ENCODE measurements at places on chromosomes 12 and 14.

- DNase-seq: no peak
These were observed 90.9 kb upstream of the MDM1 start for GRCh38 chr12:68422956-68423574.

- no peak for DNase-seq
These were observed 20.9 kb downstream of the AKAP6 start for GRCh38 chr14:32350020-32350419.

- DNase-seq: no peak
These were observed 1.1 kb downstream of the FITM1 start for GRCh38 chr14:24131549-24131966.

- no peak for DNase-seq
These were observed 17.6 kb downstream of the PTPRB start for GRCh38 chr12:70619471-70620152.

DNA sequence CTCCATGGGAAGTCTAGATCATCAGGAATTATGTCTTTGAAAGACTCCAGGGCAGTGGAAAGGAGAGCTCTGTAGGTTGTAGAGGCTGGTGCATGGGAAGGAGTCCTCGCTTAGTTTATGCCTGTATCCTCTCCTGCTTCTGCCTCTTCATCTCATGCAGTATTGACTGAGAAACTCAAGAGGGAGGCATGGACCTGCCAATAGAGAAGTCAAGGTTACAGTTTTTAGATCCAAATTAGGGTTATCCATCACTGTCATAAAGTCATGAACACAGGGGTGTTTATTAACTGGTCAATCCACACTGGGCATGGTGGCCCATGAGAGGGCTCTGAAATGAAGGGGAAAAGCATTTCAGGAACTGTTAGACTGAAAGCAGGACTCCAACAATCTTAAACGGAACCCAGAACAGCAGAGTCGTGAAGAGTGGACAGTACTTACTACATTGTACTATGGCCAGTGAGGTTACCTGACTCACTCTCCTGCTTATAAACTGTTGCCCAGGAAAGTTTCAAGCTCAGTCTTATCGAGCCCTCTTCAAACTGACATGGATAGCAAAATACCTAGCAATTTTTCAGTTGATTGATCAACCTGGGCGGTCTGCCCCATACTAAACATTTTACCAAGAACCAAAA lies 30.1 kb upstream of the DHRS7 start:
- DNase-seq: no peak

DNA sequence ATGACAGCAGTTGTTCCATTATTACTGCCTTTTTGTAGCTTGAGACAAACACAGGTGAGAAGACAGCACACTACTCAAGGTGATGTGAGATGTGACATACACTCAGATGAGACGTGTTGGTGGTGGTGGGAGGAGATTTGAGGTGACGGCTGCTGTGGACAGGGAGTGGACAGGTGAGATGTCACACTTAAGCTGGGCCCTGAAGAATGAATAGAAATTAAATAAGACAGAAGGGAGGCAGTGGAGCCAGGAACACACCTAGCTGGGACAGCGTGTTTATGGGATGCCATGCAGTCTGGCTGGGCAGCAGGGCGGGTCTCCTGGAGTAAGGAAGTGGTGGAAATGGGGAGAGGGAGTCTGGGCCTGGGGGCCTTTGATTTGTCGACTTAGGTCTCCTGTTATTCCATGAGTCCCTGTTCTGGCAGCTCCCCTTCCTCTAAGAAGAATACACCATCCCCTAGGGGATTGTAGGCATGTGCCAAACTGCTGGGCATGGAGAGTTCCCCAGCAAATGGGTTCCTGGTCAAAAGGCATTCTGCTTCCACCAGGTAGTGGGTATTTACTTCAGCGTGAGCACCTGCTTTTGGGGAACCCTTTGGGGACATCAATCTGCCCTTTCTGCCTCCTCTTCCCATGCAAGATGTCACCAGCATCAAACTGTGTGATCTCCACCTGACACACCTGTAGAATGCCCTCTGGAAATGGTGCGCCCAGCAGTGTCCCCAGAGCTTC lies 71.2 kb upstream of the ESRRB start:
- DNase-seq: no peak

GRCh38 chr12:87812681-87813080 lies 216.5 kb downstream of the C12orf50 start:
- DNase-seq: no peak

GRCh38 chr12:120056739-120057138 lies 59.8 kb downstream of the RAB35 start:
- no peak for DNase-seq

DNA sequence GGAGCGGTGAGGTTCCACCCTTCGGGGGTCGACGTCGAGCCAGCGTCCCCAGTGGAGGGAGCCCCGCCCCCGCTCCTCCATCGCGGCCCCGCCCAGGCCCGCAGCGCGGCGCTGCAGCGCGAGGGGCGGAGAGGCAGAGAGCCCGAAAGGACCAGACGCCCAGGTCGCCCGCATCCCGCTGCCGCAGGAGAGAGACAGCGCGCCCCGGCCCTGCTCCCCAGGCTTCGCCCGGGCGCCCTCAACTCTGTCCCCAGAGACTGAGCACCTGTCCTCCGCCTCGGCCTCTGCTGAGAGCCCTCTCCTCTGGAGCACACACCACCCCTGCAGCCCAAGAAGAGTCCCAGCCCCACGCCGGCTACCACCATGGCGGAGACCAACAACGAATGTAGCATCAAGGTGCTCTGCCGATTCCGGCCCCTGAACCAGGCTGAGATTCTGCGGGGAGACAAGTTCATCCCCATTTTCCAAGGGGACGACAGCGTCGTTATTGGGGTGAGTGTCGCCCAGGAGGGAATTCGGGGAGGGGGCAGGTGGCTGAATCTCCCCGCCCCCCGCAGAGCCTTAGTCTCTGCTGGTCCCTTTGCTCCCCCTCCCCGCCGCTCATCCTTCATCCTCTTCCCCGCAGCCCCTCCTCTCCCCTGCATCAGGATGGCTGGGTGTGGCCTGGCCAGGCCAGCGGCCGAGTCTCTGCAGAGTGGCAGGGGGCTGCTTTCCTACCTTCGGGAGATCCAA lies at the start of gene KIF5A:
KIF5A (plus strand) TSS at position 136 of the 732 bp plus-strand sequence; CDS start at position 364, 228 bp downstream.
- DNase-seq: no peak

GRCh38 chr12:48925304-48926011 lies at the start of gene FKBP11:
Gene FKBP11 (minus strand): TSS chr12:48925492. CDS start chr12:48925428, 64 bp downstream.
- no peak for DNase-seq

- DNase-seq: no peak
These were observed 24.3 kb downstream of the RERG start for GRCh38 chr12:15196678-15197505.

- DNase-seq: no peak
These were observed 16.9 kb downstream of the BRF1 start for GRCh38 chr14:105283899-105284298.

- DNase-seq: no peak
These were observed 74.1 kb downstream of the PITPNM2 start for GRCh38 chr12:123076604-123077297.

DNA sequence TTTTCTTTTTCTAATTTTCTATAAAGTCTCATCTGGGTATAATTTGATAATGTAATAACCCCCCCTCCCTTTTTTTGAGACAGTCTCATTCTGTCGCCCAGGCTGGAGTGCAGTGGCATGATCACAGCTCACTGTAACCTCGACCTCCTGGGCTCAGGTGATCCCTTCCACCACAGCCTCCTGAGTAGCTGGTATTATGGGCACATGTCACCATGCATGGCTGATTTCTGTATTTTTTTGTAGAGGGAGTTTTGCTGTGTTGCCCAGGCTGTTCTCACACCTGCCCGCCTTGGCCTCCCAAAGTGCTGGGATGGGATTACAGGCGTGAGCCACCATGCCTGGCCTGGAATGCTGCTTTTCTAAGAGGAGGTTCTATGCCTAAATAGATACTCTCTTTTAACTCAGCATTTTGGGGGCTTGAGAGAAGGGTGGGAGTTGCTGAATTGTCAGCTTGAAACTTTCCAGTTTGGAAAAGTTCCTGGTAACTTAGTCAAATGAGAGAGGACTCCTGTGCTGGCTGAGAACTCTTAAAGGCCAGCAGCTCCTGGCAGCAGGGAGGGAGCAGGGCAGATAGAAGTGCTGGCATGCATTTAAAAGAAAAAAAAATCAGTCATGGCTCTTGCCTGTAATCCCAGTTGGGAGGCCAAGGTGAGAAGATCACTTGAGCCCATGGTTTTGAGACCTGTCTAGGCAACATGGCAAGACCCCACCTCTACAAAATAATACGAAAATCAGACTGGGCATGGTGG lies 13.0 kb downstream of the NUDT4 start:
- DNase-seq: no peak

- DNase-seq: no peak
These were observed 9.5 kb upstream of the KRT7 start for GRCh38 chr12:52223406-52224039.

- DNase-seq: no peak
These were observed 2.1 kb upstream of the OXA1L start for GRCh38 chr14:22764382-22764781.

DNA sequence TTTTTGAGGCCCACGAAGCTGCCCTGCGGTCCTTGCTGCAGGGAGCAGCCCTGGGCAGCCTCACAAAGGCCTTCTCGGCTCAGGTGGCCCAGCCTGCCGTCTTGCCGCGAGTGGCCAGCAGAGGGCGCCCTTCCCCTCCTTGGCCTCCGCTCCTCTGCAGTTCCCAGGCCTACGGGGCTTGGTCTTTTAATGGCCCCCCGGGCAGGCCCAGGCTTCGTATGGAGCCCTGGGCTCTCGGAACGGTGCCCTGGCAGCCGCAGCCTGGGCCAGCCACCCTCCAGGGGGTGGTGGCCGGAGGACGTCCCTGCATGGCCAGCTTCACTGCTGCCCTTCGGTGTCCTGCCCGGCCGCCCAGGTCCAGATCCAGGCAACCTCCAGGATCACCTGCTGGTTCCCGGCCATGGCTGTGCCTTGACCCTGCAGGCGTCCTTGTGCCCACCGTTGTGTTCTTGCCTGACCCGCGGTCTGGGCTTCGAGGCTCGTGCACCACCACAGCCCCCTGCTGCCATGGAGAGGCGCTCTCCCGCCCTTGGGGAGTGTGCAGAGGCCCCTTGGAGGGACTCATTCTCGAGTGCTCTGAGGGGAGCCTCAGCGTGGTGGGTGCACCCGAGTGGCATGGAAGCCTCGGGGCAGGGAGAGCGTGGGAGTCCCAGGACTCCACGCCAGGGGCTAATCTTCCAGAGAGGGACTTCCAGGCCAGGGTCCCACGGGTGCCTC lies 9.4 kb downstream of the ASPG start:
- no peak for DNase-seq

DNA sequence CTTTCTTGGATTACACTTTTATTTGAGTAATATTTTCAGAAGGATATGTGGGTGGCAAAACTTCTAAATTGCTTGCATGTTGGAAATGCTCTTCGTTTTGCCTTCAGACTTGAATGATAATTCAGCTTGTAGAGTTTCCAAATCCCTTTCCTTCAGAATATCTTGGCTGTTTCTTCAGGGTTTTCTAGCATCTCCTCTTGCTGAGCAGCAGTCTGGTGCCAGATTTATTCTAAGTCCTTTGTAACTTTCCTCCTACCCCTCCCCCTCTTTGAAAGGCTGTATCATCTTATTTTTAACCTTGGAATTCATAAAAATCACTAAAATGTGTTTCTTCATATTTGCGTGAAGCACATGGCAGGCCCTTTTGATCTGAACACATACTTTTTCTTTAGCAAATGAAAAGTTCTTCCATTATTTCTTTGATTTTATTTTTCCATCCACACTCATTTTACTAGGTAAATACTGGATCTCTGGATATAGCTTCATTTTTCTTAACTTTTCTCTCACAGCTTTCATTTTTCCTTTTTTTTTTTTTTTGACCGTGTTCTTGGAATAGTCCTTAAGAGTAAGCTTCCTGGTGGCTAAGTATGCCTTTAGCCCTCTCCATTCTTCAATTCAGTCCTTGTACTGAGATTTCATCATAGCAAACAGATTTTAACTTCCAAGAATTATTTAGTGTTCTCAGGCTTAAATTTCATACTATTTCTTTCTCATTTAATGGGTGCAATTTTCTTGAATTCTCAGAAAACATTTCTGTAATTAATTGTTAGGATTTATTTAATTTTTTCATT lies 102.0 kb downstream of the SLC38A4 start:
- no peak for DNase-seq

GRCh38 chr12:75404231-75404630 lies 13.3 kb downstream of the GLIPR1L2 start:
- DNase-seq: no peak

- DNase-seq: no peak
These were observed 3.5 kb downstream of the LPAR5 start for GRCh38 chr12:6632026-6632983.

DNA sequence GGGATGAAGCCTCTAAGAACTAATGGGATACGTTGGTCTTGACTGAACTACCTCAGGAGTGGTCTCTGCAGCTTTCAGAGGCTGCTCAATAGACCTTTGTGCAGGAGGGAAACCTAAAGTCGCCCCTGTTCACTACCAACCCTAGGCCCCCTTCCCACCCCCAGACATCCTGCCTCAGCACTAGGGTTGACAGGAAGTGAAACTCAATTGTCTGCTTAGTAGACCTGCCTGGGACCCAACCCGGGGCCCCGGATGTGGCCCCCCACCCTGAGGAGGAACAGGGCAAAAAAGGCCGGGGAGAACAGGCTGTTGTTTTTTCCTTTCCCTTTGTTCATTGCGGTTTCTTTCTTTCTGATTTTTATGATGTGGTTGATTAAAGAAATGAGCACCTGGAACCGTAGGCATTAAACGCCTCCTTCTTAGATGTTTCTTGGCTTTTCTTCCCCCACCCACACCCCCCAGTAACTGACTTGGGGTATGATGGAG lies 1.6 kb upstream of the DGKA start:
- DNase-seq: peak; percentile 52

- no peak for DNase-seq
These were observed 10.6 kb downstream of the CHST11 start for GRCh38 chr12:104467346-104467837.

GRCh38 chr14:92143309-92143708 lies 21.5 kb downstream of the CPSF2 start:
- DNase-seq: no peak

DNA sequence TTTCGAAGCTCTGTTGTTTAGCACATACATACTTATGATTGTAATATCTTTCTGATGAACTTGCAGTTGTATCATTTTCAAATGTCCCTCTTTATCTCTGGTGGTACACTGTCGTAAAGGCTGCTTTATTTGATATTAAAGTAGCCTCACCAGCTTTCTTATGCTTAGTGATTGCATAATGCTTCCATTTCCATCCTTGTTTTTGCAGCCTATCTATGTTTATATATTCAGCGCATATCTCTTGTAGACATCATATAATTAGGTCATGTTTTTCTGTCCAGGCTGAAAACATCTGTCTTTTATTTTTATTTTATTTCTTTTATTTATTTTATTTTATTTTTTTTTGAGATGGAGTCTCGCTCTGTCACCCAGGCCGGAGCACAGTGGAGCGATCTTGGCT lies 34.6 kb downstream of the ACAD10 start:
- no peak for DNase-seq

Data from putamen (tissue), 1 donor.